ENCODE measurements at places on chromosomes 7 and 10. TPM values are rescaled to one million over a fixed set of nuclear protein-coding genes. Genes with fewer than 3 reads are reported as not detected.

The SUGCT gene
- 2.2 TPM for total RNA-seq

The ADCYAP1R1 gene
- 12.0 TPM for total RNA-seq

The KIF20B gene
- total RNA-seq = 2.5 TPM

GRCh38 chr7:128869138-128869943 lies 6.7 kb downstream of the ATP6V1F start:
- H3K4me3 ChIP-seq = peak overlapping the region; percentile 70
- no peaks in the 10 kb centered on the region for H3K36me3 ChIP-seq
- H3K27ac ChIP-seq = peak overlapping the region; percentile 4
- H3K27me3 ChIP-seq = no peaks in the 10 kb centered on the region
- H3K4me1 ChIP-seq = peaks cover 41% of the 10 kb centered on the region

- H3K36me3 ChIP-seq = no peaks in the 10 kb centered on the region
- DNase-seq = no peak
- no peak overlapping the region for H3K4me3 ChIP-seq
- H3K27ac ChIP-seq = no peak overlapping the region
These were observed 11.9 kb downstream of the ZNF804B start for GRCh38 chr7:88771417-88771816.

DNA sequence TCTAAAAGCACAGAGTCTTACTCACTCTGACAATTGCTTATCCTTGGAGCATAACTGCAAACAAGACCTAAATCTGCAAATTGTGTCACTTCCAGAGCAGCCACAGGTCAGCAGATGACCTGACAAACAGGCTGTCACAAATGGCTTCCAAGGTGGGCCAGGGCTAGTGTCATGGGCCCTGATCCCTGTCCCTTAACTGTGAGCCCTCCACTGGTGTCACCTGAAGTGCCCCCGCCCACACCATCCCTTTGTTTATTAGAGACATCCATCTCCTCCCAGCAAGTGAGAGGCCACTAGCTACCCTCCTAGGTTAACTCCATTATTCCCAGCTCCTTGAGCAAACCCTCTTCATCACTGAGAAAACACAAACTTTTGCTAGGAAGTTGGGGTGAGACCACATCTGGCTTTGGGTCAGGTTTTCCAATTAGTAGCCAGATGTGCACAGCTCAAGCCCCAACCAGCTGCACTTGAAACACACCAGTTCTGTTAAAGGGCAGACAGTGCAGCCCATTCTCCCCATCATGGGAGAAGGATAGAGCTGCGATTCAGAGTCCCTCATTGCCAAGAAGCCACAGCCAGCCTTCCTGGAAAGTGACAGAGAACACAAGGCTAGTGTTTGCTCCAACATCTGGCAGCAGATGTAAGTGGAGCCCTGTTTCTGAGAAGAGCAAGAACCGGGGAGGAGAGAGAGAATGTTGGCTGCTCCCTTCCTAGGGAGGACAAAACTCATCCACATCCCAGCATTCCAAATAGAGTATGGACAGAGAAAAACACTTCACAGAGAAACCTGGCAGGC lies 75.7 kb upstream of the NANOS1 start:
- DNase-seq = peak; percentile 70
- no peaks in the 10 kb centered on the region for H3K27me3 ChIP-seq
- H3K4me1 ChIP-seq = peaks cover 5% of the 10 kb centered on the region
- H3K27ac ChIP-seq = no peak overlapping the region

- H3K4me3 ChIP-seq = no peak overlapping the region
- peaks cover 13% of the 10 kb centered on the region for H3K4me1 ChIP-seq
- no peaks in the 10 kb centered on the region for H3K27me3 ChIP-seq
- no peak for DNase-seq
- peak overlapping the region; percentile 31 for H3K27ac ChIP-seq
- no peaks in the 10 kb centered on the region for H3K36me3 ChIP-seq
These were observed 2.9 kb downstream of the HKDC1 start for GRCh38 chr10:69223028-69223342.

DNA sequence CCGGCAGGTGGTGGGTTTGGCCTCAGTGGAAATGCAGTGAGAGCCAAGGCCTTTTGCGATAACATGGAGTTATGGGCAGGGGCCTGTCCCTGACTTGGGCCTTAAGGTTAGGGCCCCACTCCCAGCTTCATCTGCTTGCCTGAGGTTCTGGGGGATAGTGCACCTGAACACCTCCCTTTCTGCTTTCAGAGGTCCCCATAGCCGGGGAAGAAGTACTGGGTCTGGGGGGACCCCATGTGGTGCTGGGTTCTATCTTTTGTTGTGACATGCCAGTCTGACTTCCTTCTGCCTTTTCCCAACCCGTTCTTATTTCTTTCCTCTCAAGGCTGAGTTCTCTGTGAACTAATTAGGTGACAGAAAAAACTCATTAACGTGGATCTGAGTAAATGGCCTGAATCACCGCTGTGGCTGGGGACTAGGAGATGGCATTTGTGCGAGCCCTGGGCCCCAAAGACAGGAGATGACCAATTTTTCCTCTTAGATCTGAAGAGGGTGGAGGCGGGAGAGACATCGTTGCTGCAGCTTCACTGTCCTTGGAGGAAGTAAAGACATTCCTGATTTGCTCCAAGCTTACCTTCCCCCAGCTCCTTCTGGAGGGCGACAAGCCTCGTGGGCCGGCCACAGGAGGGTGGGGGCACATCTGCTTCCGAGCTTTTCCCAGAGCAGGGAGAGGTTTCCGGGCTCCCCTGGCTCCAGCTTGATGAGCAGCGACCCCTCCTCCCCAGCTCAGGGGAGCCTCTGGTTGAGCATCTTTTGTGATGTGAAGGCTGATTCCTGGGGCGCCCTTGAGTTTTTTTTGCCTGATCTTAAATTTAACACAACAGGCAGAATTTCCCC lies 2.0 kb downstream of the AGAP3 start:
- no peaks in the 10 kb centered on the region for H3K27me3 ChIP-seq
- no peaks in the 10 kb centered on the region for H3K36me3 ChIP-seq
- H3K27ac ChIP-seq = peak overlapping the region; percentile 89
- H3K4me3 ChIP-seq = peak overlapping the region; percentile 82

DNA sequence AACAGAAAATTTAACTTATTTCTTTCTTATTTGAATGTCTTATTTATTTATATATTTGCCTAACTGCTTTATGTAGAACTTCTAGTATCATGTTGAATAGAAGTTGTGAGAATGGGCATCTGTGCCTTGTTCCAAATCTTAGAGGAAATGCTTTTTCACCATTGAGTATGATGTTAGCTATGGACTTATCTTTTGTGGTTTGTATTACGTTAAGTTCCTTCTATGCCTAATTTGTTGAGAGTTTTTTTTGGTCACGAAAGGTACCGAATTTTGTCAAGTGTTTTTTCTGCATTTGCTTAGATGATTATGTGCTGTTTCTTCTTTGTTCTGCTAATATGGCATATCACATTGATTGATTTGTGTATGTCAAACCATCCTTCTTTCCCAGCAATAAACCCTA lies 161.0 kb upstream of the TRIM24 start:
- no peak for DNase-seq
- H3K27ac ChIP-seq = no peak overlapping the region
- no peaks in the 10 kb centered on the region for H3K27me3 ChIP-seq
- H3K4me3 ChIP-seq = no peak overlapping the region

DNA sequence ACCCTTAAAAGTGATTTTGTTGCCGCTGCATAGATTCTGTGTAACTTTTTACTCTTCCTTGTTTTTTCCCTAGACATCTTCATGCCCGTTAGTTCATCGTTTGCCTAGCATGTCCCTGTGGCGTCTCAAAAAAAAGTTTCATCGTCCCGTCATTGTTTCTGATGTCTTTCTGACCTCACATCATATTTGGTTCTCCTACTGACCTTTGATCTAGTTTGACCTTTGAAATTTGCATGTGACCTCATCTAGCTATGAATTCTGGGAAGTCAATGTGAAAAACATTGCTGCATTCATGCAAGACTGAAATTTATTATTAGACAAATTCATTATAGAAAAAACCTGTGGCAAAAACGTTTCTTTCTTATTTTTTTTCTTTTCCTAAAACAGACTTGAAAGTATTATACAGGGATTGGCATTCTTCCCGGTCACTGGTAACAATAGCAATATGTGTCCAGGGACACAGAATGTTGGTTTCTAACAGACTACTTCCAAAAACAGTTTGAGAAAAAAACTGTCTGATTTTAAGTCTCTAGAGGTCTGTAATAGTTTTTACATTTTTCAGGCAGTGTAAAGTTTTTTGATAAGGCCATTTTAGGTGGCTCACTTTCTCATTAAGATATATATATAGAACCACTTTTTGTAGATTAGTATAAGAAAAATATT lies 280.9 kb downstream of the USP6NL start:
- peaks cover 18% of the 10 kb centered on the region for H3K4me1 ChIP-seq
- no peaks in the 10 kb centered on the region for H3K27me3 ChIP-seq
- no peak overlapping the region for H3K27ac ChIP-seq
- no peak for DNase-seq

- no peak for DNase-seq
- H3K27ac ChIP-seq = no peak overlapping the region
- no peaks in the 10 kb centered on the region for H3K27me3 ChIP-seq
- no peak overlapping the region for H3K4me3 ChIP-seq
These were observed 301.8 kb downstream of the WDR11 start for GRCh38 chr10:121152935-121153334.
